ENCODE measurements at places on chromosomes 1 and 21.

DNA sequence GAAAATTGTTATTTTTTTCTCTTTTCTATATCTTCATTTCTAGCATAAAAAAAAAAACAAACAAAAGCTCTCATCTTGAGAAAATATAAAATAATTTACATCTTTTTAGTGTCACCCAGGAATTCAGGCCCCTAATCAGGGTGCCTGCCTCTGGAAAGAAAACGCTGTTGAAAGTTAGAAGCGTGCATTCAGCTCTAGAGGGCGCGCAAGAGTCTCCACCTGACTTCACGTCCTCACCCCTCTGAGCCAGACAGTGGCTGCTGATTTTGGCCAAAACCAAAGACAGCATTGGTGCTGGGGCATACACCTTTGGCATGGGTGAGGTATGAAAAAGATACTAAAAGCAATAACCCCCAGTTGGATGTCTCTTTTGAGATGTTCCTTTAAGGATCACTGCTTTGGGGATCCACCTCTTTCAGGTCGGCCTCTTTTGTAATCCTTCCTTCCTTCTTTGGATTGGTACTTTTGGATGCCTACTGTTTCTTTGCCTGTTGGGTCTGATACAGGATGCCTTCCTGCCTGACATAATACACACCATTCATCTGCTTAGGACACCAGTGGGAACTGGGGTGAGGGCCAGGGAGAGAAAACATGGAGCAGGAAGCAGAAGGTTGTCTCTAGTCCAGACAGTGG lies 77.6 kb upstream of the CHRM3 start:
- no peak for DNase-seq

DNA sequence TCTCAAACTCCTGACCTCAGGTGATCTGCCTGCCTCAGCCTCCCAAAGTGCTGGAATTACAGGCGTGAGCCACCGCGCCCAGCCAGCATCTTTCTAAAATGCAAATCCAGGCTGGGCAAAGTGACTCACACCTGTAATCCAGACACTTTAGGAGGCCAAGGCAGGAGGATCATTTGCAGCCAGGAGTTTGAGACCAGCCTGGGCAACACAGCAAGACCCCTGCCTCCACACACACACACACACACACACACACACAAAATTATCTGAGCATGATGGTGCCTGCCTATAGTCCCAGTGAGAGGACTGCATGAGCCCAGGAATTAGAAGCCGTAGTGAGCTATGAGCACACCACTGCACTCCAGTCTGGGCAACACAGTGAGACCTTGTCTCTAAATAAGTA lies 16.8 kb upstream of the PABPC4 start:
- DNase-seq = no peak

GRCh38 chr1:34842952-34843371 lies 16.6 kb downstream of the SMIM12 start:
- no peak for DNase-seq

DNA sequence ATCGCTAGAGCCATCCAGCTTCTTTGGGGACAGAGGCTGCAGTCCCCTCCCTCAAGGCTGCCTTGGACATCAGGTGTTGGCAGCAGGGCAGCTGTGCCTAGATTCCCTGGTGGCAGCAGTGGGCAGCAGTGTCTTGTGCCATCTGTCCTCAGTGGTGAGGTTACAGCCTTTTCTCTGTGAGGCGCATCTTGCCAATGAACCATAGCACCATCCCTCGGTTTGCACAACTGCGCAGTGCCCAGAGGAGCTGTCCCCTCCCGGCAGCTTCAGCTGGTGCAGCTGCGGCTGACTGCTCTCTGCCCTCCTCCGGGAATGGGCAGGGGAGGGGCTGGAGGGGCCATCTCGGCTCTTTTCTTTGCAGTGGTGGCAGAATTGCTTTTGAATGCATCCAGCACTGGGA lies 59.0 kb upstream of the C8B start:
- DNase-seq = no peak

DNA sequence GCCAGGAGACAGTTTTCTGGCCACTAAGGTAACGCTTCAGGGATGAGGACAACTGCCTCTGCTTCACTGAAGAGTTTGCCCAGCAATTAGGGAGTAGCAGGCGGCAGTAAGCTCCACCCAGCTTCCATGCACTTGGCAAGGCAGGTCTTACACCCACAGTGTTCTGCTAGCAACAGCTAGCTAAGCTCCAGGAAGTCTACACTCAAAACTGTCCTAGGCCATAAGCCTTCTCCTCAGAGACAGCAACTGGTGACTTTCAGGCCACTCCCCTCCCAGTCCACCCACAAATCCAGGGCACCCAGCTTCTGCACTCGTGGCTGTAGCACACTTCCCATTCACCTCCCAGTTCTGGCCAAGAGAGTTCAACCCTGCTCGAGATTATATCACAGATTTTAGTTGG lies 47.3 kb downstream of the KMO start:
- DNase-seq = no peak

GRCh38 chr1:59917026-59917784 lies 9.4 kb downstream of the CYP2J2 start:
- no peak for DNase-seq

- no peak for DNase-seq
Observed at GRCh38 chr1:240090014-240090413, 1.7 kb upstream of the FMN2 start.

- no peak for DNase-seq
Observed at GRCh38 chr1:27603309-27603680, 649 bp downstream of the AHDC1 start.

DNA sequence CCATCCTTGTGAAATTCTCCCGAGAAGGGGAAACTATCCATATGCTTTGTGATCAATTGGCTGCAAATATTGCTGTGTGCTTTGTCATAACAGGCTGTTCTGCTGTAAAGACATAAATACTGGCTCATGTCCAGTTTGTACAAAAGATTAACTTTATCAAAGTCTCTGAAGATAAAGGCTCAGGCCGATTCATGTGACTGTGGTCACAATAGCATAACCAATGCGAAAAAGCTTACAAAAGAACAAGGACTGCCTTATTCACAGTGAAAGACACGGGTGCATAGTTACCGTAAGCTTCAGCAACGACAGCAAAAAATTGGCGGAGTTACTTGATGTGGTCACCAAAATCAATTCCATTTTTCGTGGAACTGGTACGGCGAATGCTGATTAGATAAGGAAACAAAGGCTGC lies 173.6 kb upstream of the CHRM3 start:
- DNase-seq = no peak

GRCh38 chr1:109838838-109839240 lies 71.8 kb upstream of the CSF1 start:
- peak; percentile 77 for DNase-seq

DNA sequence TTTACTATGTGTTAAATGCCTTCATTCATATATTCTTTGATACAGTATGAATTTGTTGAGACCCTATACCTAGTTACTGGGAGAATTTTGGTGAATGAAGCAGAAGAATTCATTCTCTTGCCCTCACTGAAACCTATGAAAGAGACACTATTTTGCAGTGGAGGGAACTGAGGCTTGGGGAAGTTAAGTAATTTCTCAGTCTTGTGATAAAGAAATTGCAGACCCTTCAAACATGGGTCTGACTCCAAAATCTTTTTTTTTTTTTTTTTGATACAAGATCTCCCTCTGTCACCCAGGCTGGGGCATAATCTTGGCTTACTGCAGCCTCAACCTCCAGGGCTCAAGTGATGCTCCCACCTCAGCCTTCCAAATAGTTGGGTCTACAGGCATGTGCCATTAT lies 132.1 kb downstream of the DNM3 start:
- no peak for DNase-seq

DNA sequence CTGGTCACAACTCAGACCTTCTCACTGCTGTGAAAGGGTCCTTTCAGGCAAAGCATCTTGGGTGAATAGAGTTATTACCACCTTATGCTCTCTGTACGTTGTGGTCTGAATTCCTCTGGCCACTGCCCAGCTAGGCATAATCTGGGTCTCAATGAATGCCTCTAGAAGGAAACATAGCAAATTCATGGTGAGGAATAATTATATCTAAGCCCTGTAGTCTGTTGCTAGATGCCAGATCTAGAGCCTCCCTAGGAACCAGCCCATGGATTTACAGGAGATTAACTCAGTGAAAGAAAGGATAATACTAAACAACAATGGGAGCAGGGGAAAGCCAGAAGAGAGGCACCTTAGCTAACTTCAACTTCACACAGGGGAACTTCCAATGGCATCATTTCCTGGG lies 2.4 kb upstream of the COL11A1 start:
- no peak for DNase-seq

GRCh38 chr1:96291468-96291867 lies 430.1 kb upstream of the PTBP2 start:
- no peak for DNase-seq

- DNase-seq = no peak
Observed at GRCh38 chr21:24870633-24871032, 736.6 kb downstream of the MRPL39 start.

DNA sequence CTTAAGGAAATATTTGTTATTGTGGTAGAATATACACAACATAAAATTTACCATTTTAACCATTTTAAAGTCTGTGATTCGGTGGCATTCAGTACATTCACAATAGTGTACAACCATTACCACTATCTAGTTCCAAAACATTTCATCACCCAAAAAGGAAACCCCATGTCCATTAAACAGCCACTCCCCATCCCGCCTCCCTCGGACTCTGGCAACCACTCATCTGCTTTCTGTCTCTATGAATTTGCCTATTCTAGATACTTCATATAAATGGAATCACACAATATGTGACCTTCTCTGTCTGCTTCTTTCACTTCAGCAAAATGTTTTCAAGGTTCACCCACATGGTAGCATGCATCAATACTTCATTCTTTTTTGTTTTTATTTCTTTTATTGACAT lies 51.3 kb downstream of the PTP4A2 start:
- DNase-seq = peak; percentile 25

DNA sequence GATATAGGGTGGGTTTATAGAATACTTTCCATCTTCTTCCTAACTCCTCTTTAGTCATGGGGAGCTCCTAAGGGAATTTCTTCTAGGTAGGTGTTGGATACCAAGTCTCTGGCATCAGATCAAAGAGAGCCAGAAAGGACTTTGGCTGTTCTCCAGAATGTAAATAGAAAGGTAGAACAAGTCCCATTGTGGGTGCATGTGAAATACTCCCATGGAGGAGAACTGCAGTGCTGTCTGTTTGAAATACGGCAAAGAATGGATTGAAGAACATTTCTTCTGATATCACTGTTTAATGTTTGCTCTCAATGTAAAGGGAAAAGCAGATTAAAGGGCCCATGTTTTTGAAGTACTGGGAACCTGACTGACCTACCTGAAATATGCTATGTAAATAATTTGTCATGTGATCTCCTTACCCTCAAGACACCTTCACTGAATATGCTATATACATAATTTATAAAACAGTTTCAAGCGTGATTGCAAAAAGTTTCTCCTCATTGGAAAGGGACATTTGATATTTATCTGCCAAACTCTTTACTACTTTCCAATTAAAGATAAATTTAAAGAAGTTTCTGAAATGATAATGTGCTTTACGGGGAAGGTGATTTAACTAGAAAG lies 65.9 kb downstream of the LAMC1 start:
- DNase-seq = no peak

Measured in fibroblast of villous mesenchyme (primary cell).